ENCODE measurements at places on chromosomes 12 and 14. TPM values are rescaled to one million over a fixed set of nuclear protein-coding genes. Genes with fewer than 3 reads are reported as not detected.

- H3K36me3 ChIP-seq, result no peaks in the 10 kb centered on the region
- no peak for DNase-seq
- H3K4me3 ChIP-seq, result no peak overlapping the region
- no peaks in the 10 kb centered on the region for H3K27me3 ChIP-seq
- H3K4me1 ChIP-seq, result no peaks in the 10 kb centered on the region
- no peak overlapping the region for H3K27ac ChIP-seq
Measured at GRCh38 chr12:130425698-130426245, 88.1 kb downstream of the PIWIL1 start.

TBX3 gene
- not detected for total RNA-seq

DNA sequence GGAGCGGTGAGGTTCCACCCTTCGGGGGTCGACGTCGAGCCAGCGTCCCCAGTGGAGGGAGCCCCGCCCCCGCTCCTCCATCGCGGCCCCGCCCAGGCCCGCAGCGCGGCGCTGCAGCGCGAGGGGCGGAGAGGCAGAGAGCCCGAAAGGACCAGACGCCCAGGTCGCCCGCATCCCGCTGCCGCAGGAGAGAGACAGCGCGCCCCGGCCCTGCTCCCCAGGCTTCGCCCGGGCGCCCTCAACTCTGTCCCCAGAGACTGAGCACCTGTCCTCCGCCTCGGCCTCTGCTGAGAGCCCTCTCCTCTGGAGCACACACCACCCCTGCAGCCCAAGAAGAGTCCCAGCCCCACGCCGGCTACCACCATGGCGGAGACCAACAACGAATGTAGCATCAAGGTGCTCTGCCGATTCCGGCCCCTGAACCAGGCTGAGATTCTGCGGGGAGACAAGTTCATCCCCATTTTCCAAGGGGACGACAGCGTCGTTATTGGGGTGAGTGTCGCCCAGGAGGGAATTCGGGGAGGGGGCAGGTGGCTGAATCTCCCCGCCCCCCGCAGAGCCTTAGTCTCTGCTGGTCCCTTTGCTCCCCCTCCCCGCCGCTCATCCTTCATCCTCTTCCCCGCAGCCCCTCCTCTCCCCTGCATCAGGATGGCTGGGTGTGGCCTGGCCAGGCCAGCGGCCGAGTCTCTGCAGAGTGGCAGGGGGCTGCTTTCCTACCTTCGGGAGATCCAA is at the start of gene KIF5A:
Gene KIF5A (plus strand): TSS at position 136 of the 732 bp plus-strand sequence. CDS start 228 bp downstream, at position 364.
- no peak within 1 kb of the TSS for H3K27ac ChIP-seq
- H3K27me3 ChIP-seq, result peaks cover 25% of the 10 kb centered on the region
- H3K4me3 ChIP-seq, result peak within 1 kb of the TSS; percentile 81
- H3K36me3 ChIP-seq, result peaks cover 8% of the 10 kb centered on the region
- peaks cover 39% of the 10 kb centered on the region for H3K4me1 ChIP-seq

- H3K36me3 ChIP-seq, result no peaks in the 10 kb centered on the region
- no peak for DNase-seq
- H3K27ac ChIP-seq, result no peak overlapping the region
- no peaks in the 10 kb centered on the region for H3K4me1 ChIP-seq
Measured at GRCh38 chr14:60537663-60538062, 28.7 kb downstream of the SIX6 start.

TAS2R9 gene
- not detected for total RNA-seq

DNA sequence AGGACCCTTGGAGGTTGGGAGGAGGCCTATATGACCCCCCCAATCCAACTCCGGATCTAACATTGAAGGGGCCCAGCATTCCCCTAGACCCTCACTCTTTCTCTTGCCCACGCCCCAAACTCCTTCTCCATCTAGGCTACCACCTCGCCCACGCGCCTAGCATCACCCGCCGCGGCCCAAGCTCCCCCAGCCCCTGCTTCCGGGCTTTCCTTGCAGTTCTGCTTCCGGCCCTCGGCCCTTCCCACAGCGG is 445 bp downstream of the CERS5 start:
- peak overlapping the region; percentile 95 for H3K27ac ChIP-seq
- H3K4me3 ChIP-seq, result peak overlapping the region; percentile 86
- H3K36me3 ChIP-seq, result peaks cover 10% of the 10 kb centered on the region
- peaks cover 33% of the 10 kb centered on the region for H3K4me1 ChIP-seq

- DNase-seq, result peak; percentile 75
- peaks cover 4% of the 10 kb centered on the region for H3K4me1 ChIP-seq
- H3K36me3 ChIP-seq, result no peaks in the 10 kb centered on the region
- H3K27ac ChIP-seq, result no peak overlapping the region
- H3K27me3 ChIP-seq, result peaks cover 34% of the 10 kb centered on the region
Measured at GRCh38 chr14:106530423-106531107, 1004.2 kb downstream of the TMEM121 start.

GRCh38 chr12:25904442-25904841 is 54.0 kb upstream of the RASSF8 start:
- H3K36me3 ChIP-seq, result no peaks in the 10 kb centered on the region
- no peak overlapping the region for H3K4me3 ChIP-seq
- DNase-seq, result no peak

GRCh38 chr12:9118158-9118557 is 2.4 kb upstream of the A2M start:
- no peak overlapping the region for H3K4me3 ChIP-seq
- peaks cover 5% of the 10 kb centered on the region for H3K4me1 ChIP-seq
- H3K36me3 ChIP-seq, result no peaks in the 10 kb centered on the region
- H3K27me3 ChIP-seq, result peaks cover 2% of the 10 kb centered on the region
- peak; percentile 39 for DNase-seq
